ENCODE measurements at places on chromosomes 11 and 22. TPM values are rescaled to one million over a fixed set of nuclear protein-coding genes. Genes with fewer than 3 reads are reported as not detected.

The SC5D gene
- 92.0 TPM for total RNA-seq

The WNT7B gene
- total RNA-seq: 0.09 TPM

The LMO1 gene
- total RNA-seq: 0.50 TPM

DNA sequence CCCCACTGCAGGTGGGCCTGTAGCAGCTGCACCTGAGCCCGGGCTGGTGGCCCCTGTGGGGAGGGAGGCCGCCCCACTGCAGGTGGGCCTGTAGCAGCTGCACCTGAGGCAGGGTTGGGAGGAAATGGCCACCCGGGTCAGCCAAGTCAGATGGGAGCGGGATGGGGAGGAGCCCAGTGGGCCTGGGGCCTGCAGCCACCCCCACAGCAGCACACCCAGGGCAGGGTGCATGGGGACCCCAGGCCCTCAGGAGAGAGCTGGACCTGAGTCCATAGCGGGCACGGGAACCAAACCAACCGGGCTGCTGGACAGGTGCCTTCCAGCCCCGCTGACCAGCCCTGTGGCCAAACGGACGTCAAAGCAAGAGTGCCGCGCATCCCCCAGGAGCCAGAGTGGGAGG lies 61.7 kb downstream of the BRD1 start:
- no peak for DNase-seq

DNA sequence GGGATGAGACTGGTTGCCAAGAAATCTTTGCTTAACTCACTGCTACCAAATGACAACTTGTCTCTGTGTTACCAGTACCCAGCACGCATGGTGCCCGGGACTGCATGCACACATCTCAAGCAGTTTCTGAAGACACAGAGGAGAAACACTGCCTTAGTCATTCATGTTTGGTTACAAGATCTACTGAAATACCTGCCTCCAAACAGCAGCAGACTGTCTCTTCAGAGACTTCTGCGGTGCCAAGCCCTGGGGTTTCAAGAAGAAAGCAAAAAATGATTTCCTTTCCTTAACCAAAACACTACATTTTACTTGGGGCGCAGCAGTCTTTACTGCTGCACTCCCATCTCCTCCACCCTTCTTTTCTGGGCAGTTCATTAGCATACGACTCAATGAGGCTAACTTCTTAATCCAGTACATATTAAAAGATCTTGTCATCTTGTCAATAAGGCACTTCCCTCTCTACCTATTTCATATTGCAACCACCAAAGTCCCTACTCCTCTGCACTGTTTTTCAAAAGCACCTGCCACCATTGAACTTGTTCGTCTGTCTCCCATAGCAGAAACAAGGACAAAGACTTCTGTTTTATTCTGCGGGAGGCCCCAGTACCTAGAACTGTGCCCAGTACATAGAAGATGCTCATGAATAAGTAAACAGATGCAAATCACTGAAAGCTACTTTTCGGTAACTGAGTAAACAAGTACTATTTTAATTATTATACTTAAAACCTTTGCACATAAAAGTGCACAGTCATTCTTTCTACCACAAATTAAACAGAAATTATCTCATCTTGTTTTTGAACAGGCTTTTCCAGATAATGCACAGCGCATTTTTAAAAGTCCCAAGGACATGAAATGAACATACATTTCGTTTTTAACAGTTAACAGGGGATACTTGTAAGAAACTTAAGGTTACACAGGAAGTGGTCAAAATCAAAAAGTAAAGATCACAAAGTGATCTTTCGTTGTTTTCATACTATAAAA lies 4.0 kb downstream of the NAP1L4 start:
- no peak for DNase-seq

DNA sequence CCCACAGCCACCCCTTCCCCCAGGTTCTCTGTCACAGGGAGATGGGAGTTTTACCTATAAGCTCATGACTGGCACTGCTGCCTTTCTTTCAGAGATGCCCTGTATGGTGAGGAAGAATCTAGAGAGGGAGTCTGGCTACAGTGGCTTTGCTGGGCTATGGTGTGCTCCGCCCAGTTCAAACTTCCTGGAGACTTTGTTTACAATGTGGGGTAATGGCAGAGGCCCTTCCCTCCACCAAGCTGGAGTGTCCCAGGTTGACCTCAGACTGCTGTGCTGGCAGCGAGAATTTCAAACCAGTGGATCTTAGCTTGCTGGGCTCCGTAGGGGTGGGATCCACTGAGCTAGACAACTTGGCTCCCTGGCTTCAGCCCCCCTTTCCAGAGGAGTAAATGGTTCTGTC lies 143.5 kb downstream of the MSANTD4 start:
- DNase-seq: no peak

DNA sequence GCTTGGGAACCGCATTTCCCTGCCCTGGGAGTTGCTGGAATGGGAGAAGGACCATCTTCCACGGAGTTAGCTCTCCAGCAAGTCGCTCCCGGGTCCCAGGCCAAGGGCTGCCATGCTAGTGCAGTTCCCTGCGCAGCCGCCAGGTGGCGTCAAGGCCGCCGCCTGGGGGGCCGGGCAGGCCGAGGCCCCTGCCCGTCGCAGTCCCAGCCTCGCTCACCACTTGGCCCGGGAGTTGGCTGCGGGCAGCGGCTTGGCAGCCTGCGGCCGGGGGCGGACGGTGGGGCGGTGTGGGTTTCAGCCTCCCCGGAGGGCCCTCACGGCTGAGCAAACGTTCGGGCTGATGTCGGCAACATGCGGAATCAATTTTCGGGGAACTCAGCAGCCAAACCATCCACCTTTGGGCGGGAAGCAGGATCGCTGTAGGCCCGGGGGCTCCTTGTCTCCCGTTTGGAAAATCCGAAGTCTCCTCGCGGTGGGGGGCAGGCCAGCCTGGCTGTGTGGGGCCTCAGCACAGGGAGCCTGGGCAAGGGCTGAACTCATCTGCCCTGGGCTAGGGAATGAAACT lies 415.1 kb downstream of the SOX6 start:
- peak; percentile 87 for DNase-seq

GRCh38 chr11:36007127-36007655 lies 63.3 kb downstream of the LDLRAD3 start:
- DNase-seq: no peak

Measured in H9 (cell line).